ENCODE measurements at places on chromosomes 3 and 15.

GRCh38 chr15:47715402-47715801, 1.9 kb upstream of the SEMA6D start:
- no peak for DNase-seq

DNA sequence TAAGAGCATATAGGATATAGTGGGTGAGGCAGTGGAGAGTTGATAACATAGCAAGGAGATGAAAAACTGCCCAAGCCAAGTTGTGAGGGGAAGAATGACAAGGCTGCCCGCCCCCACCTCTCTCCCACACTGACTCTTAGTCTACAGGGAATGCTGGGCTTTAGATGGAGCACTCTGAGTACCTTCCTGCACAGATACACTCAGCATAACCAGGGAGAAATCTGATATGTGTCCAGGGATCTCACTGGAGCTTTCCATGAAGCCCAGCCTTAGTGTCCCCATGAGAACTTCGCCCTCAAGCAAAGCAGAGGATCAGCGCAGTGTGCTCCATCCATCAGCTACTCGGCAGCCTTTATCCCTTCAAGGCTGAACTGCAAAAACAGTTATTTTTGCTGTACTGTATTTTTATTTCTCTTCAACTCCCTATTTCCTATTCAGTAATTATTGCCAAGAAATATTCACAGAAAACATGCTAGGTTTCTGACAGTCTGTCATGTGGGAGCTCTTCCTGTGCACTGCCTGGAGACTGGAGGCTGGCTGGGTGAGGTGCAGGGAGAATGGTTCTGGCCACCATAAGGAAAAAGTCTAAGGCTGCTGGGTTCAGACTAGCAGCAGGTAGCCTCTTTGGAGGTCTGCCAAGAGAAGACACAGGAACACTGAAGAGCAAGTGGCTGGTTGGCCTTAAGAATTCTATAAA, 475.2 kb upstream of the PPP2R3A start:
- no peak for DNase-seq

- no peak for DNase-seq
Observed at GRCh38 chr15:74709011-74709410, 13.2 kb upstream of the EDC3 start.

GRCh38 chr3:11245827-11246662, 26.2 kb upstream of the ATG7 start:
- no peak for DNase-seq

DNA sequence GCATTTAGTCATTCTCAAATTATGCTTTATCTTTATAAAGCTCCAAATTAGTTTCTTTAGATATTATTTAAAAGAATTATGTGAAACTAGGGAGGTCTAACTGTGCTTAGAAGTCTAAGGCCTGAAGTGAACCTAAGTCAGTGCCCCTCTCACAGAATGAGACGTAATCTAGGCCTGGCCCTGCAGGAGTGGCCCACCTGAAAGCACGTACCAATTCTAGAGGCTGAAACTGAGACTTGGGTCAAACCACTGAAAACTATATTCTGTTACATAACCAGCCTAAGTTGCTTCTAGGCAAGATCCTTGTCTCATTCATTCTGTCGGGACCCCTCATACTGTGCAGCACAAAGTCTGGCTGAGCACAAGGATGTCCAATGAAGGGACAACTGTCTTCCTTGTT, 143.7 kb downstream of the ISL2 start:
- no peak for DNase-seq

DNA sequence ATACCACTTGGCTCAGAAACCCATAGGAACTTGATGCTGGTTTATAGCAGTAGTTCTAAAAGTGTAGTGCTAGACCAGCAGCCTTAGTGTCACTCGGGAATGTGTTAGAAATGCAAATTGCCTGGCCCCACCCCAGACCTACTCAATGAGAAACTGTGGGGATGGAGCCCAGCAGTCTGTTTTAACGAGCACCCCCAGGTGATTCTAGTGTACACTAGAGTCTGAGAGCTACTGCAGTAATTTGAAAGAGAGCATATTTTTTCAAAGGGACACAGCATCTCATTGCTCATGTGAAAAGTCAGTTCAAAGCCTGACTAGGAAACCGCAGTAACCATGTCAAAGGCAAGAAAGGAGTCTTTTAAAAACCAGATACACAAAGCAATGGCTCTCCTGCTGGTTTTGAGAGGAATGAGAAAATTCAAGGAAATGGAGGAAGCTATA, 313.4 kb downstream of the SQOR start:
- peak; percentile 8 for DNase-seq

- no peak for DNase-seq
Observed at GRCh38 chr3:37590328-37591079, 271.2 kb upstream of the CTDSPL start.

DNA sequence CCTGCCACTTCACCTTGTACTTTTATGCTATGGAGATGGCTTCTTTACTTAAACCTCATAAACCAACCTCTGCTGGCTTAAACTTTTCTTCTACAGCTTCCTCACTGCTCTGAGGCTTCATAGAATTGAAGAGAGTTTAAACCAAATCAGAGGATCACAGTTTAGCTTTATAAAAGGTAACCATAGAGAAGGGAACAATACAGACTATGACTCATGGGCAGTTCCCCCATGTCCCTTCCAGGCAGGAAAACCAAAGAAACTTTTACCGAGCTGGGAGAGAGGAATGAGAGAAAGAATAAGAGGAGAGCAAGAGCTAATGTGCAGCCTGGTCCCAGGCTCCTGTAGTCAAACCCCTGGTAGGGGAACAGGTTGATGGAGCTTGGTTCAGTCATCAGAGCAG, 53.9 kb upstream of the NEDD4 start:
- no peak for DNase-seq

DNA sequence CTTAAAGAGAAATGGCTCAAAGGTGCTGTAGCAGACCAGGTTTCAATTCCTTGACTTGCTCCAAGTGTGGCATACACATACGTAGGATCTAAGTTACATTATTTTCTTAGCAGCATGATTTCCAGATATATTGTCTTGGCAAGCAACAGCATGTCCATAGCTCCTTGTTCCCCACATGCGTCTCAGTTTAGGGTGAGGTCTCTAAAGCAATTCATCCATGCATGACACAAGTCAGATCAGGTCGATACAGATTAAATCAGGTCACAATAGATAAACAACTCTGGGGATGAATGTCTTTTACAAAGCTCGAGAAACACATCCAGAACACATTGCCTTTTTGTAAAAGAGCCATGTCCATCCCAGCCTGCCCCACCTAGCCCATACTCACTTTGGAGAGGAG, 108.9 kb upstream of the ABHD17C start:
- DNase-seq = no peak

DNA sequence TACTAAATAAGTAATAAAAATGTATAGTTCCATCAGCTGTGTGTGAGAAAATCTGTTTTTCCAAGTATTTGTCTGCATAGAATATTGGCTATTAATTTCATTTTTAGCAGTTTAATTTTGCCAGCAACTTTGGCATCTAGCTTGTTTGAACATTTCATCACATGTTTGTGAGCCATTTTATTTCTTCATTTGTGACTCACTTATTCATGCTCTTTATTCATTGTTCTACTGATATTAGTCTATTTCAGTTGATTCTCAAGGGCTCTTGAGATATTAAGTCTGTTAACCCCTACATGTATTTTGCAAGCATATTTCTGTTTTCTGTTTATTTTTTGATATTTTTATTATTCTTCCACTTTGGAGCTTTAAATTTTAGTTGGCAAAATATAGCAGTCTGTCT, 74.0 kb upstream of the PHLDB2 start:
- DNase-seq = no peak

DNA sequence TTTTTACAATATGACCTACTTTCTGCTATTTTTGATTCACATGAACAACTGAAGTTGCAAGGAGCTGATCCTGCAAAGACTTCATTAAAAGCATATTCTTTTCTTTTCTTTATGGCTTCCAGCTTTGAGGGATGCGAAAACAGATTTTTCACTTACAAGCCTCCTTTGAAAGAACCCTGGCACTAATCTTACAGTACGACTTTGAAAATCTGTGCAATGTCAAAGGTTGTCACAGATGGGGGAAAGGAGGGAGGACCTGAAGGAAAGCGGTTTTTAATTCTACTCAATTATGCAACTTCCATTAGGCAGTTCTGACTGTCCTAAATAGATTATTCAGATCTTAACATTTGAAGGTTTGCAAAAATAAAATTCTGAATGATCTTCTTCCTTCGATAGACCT, 130.5 kb downstream of the TNIK start:
- no peak for DNase-seq

- DNase-seq = no peak
Observed at GRCh38 chr3:171838218-171838720, 4.9 kb upstream of the TMEM212 start.

DNA sequence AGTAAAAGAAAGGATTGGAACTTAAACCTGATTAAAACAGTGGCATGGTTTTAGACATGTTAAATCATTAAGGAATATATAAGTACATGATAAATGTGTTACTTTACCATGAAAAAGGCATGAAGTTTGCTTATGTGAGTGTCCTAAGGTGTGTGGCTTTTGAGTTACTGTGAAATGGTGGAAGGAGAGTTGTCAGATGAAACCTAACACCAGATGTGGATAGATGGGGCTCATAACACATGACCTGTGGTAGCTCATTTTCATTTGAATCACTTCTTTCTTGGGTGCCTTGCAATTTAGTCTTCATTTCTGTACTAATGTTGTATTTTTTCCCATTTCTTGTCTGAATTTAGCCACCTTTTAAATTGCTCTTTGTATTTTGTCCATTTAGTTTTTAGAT, 13.0 kb downstream of the MEF2A start:
- DNase-seq = no peak

DNA sequence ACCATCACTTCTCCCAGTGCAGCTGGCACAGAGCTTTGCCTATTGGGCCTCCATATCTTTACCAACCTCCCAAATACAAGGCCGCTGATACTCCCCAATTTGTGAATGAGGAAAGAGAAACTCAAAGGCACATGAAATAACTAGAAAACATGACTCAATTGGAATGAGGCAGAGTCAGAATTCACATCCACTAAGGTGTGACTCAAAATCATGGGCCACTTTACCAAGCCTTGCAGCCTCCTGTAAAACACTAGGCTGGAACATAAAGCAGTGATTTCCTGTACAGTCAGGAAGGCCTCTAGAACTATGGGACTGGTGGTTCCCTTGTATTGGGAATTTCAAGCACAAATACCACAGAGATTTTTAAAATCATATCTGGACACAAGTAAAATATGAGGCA, 128.6 kb downstream of the DCLK3 start:
- no peak for DNase-seq

DNA sequence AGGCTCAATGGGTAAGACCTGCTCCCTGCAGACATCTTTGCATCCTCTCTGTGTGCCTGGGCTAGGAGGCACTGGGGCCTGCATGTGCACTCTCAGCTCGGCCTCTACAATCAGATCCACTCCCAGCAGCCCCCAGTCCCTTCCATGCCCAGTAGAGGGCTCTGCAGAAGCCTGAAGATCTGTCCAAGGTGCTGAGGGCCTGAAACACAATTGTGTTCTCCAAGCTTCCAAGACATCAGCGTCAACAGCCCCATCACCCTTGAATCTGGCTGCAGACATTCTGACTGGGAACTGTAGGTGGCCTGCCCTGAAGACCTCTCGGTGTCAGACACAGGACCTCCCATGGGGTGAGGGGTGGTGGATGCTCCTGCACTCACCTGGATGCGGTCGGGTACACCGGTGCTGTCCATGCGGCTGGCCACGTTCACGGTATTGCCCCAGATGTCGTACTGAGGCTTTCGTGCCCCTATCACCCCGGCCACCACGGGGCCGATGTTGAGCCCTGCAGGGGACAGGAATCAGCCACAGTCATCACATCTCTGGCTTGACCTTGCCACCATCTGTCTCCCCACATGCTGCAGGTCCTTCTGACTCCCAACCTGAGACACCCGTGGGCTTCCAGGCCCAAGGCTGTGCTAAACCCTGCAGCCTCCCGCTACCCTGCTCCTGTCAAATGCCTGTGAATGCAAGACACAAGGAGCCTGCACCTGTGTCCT, 84.7 kb downstream of the SEC22A start:
- no peak for DNase-seq

DNA sequence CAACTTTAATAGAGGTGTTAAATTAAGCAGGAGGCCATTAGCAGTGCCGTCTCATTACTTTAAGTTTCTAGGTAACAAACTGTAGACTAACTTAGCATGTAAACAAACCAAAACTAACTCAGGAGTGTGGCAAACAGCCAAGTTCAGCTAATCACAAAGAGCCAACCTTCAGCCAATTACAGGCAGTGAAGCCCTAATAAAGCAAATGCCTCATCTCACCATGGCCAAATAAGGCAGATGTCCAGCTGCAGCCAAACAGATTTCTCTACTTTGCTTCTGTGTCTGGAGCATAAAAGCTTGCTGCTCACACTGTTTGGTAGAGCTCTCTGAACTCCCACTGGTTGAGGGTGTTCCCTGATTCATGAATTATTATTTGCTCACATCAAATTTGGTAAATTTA, 835.4 kb upstream of the GBE1 start:
- DNase-seq = no peak

- no peak for DNase-seq
Observed at GRCh38 chr15:43974852-43975251, 148.1 kb downstream of the WDR76 start.

DNA sequence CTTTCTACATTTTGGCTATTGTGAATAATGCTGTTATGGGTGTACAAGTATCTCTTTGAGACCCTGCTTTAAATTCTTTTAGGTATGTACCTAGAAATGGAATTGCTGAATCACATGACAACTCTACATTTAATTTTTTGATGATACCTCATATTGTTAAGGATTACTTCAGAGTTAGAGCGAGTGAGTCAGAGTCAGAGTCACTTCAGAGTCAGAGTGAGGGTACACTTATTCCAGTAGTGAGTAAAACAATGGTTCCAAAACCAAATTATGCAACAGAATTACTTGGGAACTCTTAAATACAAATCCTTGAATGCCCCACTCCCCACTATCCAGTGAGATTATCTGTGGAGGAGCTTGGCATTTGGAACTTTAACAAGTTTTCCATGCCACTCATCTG, 50.3 kb upstream of the SNRK start:
- DNase-seq = no peak

DNA sequence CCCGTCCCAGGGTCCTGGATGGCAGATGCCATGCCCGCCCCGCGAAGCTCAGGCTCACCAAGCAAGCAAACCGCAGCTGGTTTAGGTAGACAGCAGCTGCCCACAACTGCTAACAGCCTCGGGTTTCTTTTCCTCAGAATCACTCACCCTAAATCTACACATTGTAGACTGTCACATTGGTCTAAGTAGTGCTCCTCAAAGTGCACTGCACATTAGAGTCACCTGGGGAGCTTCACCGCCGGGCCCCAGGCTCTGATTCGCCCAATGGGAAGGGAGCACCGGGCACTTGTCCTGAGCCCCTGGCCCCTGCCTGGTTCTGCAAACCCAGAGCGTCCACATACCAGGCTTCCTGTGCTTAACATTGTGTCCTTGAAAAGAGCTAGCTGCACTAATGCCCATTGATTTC, 752 bp downstream of the OCA2 start:
- no peak for DNase-seq

Data from T-helper 2 cell (primary cell).